ENCODE measurements at places on chromosomes 7 and 10.

DNA sequence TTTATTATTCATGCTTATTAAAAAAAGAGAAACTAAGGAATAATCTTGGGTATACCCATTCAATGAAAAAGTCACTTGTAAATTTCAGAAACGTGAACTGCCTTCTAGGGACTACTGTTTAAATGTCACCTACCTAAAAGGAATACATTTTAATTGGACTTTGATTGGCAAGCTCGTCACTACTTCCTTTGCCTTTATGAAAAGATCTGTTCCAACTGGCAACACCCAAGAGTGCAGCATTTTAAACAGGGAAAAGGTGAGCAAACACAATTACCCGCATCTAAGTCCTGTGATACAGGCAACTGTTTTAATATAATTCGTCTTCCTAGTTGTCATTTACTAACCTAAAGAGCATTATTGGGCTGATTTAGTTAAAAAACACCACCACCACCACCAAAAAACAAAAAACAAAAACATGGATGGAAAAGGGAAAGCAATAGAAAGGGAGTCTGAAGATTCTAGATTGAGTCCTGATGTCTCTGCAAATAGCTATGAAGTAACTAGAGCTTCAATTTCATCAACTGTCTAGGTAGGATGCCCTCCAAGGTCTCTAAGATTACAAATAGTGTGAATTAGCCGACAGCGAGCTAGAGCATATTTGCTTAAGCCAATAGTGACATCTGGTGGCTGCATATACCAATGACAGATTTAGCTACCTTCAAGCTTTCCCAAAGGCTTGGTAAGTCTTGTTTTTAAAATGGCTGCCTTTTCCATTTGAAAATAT is 33.8 kb upstream of the ICA1 start:
- peak; percentile 84 for DNase-seq

DNA sequence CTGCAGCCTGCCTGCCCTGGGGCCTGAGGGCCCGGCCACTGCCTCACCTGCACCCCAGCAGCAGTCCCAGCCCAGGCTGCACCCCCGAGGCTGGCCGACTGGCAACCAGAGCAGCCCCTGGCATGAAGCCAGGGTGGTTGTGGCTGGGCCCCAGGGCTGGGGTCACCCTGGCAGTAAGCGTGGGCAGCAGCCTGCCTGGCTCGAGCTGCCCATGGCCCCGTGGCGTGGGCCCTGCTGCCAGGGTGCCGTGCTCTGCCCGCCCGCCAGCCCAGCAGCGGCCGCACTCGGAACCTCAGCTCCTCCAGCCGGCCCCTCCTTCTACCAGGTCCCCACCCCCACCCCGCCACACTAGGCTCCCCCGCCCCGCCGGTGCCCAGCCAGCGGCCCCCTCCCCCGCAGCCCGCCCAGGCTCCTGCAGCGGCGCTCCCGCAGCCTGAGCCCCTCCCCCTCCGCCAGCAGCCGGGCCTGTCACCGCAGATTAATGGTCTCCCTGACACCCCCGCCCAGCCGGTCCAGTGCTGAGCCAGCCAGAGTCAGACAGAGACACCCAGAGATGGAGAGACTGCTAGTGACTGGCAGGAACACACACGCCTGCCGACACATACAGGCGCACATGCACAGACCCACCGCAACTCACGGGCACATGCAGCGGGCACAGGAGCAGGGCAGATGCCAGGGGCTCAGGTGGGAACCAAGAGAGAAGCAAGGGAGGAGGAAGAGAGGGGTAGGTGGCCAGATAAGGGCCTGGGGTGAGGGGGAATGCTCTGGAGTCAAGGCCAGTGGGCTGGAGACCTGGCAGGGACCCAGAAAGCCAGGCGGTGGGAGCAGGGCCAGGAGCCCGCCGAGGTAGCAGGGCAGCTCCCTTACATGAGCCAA is 22.4 kb downstream of the KCNH2 start:
- DNase-seq: no peak

GRCh38 chr7:50798126-50798525 is 15.4 kb upstream of the GRB10 start:
- peak; percentile 50 for DNase-seq

DNA sequence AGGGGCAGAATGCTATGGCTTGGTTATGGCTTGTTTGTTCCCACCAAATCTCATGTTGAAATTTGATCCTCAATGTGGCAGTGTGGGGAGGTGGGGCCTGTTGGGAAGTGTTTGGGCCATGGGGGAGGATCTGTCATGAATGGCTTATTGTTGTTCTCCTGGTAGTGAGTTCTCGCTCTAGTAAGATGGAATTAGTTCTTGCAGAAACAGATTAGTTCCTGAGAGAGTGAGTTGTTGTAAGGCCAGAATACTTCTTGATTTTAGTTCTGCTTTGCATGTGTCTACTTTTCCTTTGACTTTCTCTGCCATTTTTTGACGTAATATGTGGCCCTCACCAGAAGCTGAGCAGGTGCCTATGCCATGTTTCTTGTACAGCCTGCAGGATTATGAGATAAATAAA is 188.2 kb downstream of the KIF20B start:
- DNase-seq: no peak

GRCh38 chr7:92798517-92799249 is 37.7 kb downstream of the CDK6 start:
- no peak for DNase-seq

- peak; percentile 66 for DNase-seq
Measured at GRCh38 chr10:34978080-34978479, 112.1 kb downstream of the CUL2 start.

GRCh38 chr7:112338786-112339185 is 111.5 kb upstream of the IFRD1 start:
- no peak for DNase-seq

GRCh38 chr10:72329290-72330068 is 25.2 kb downstream of the DNAJB12 start:
- DNase-seq: no peak

GRCh38 chr7:73865738-73866445 is 4.9 kb downstream of the TMEM270 start:
- DNase-seq: peak; percentile 26

DNA sequence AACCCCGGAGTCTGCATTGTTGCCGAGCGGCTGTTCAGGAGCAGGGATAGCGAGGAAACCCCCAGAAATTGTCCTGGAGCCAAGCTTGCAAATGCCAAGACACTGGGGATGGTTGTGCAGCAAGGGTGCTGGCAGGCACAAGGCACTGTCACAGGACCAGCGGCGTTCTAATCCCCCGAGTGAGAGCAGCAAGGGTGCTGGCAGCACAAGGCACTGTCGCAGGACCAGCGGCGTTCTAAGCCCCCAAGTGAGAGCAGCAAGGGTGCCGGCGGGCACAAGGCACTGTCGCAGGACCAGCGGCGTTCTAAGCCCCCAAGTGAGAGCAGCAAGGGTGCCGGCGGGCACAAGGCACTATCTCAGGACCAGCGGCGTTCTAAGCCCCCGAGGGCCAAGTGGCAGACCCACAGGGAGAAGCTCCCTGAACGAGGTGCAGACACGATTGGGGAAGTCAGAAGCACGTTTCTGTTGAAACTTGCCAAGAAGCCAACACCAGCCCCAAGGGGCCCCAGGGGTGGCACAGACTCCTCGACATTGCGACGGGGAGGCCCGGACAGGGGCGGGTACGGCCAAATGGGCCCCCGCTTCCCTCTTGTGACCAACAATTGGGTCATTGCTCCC is 40.4 kb upstream of the INPP5A start:
- no peak for DNase-seq

DNA sequence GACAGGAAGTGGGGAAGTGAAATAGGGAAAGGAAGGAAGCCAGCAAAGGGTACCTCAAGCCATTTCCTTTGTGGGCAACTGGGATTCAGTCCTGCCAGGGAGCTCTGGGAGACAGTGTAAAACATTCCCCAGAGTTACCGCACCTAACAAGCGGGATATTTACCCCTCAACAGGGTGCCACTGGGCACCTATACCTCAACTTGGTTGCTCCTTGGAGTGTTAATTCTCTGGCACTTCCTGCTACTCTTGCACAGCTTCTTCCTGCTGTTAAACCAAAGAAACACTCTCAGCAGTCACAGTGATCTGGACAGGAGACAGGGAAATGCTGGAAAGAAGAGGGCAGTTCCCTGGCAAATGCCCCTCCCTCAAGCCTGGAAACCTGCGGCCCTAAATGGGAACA is 151.3 kb downstream of the REEP3 start:
- peak; percentile 6 for DNase-seq

DNA sequence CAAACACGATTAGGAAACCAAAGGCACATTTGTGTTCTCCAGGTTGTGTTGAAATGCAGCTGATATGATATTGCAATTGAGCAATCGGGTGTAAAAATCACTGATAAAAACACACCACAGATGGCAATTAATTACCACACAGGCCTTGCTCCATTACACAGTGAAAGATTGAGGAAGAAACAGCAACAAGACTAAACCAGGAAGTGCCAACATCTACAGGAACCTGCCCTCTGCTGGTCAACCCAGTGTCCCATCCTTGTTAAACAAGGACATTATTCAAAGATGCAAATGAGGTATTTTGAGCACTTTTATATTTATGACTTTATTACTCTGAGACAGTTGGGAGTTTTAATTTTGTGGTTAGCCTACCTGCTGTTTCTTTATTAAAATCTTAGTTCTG is 765.6 kb upstream of the GHITM start:
- peak; percentile 26 for DNase-seq

DNA sequence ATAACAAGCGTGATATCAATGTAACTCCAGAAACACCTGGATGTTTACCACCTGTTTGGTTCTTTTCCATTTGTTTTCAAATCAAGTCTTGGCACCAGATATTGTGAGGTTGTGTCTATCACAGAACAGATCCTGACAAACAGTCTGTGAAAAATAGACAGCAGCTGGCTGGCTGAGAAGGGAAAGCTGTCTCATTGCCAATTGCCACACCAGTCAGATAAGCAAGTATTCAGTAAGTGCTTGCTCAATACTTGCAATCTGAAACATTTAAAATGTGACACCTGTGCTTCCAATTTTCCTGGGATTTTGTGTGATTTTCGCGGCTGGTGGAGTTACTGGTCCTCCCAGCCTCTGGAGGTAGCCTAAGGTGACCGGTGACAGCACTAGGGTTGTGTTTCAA is 147.9 kb upstream of the MYO3A start:
- DNase-seq: no peak

- no peak for DNase-seq
Measured at GRCh38 chr7:110142939-110143526, 947.9 kb upstream of the LRRN3 start.

DNA sequence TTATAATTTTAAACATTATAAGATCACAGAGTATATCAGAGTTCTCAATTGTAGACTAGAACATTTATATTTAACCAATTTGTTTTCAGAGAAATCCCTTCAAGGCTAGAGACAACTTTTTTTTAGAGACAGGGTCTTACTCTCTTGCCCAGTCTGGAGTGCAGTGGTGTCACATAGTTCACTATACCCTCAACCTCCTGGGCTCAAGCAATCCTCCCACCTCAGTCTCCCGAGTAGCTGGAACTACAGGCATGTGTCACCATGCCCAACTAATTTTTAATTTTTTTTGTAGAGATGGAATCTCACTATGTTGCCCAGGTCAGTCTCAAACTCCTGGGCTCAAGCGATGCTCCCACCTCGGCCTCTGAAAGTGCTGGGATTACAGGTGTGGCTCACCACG is 15.3 kb downstream of the UCMA start:
- DNase-seq: no peak

GRCh38 chr10:130432271-130432670 is 296.1 kb downstream of the GLRX3 start:
- no peak for DNase-seq

GRCh38 chr10:8273749-8274148 is 219.3 kb downstream of the GATA3 start:
- peak; percentile 79 for DNase-seq

DNA sequence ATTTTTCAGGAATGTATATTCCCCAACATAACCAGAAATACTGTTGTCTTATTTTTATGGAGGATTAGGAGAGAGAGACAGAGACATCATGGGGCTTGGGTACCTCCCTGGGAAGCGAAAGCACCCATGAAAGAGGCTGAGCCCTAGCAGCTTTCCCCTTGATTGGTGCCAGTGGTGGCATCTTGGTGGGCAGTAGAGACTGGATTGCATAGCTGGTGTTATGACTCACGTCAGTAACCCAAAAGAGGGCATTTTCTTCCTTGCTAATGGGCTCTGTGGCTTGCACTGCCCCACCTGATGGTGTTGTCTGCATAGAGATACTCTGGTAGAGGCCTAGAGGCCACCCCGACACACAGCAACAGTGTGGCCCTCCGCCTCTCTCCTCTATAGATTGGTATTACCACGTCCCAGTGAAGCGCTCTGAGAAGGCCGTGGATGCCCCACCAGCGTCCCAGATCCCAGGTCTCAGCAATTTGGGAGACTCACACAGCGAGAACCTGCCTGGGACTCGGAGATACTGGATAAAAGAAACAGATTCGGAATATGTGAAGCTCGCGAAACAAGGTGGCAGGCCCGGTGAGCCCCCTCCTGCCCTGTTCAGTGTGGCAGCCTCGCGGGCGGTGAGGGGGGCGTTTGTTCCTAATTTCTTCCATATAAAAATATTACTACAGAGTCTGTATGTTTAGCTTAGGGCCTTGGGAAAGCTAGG is 5.8 kb downstream of the C7orf57 start:
- no peak for DNase-seq

DNA sequence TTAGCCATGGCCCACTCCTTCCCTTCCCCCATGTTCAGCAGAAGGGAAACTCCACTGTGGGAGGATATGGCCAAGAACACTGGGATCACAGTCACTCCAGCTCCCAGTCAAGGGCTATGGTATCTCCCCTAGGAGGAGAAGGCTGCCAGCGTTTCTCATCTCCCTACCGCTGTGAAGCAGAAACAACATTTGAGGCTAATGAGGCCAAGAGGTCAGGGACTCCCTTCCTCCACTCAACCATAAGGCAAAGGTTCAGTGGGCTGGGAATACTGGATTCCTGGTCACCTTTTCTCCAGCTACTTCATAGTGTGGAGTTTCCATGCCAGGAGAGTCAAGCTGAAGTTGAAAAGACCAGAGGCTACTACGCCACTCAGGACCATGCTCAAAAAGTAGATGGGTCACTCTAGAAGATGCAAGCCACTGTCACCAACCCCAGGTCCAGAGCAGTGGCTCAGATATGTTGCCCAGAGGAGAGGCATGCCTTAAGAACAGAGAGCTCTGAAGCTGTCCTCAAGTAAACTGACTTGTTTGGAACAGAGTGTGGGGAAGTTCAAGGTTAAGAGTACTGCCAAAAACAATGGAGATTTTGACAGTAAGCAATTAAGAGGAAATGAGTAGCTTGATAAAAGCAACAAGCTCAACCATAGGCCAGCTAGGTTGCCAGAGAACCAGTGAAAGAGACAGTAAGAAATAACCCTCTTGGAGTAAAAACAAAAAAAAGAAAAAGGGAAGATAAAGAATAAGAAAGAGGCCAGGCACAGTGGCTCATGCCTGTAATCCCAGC is 3.8 kb upstream of the TMEM140 start:
- no peak for DNase-seq

GRCh38 chr7:149620961-149621360 is 123.4 kb upstream of the ZNF746 start:
- DNase-seq: no peak

GRCh38 chr10:98090822-98091221 is 43.6 kb upstream of the R3HCC1L start:
- no peak for DNase-seq

- DNase-seq: peak; percentile 57
Measured at GRCh38 chr10:69730251-69731156, 71.2 kb upstream of the COL13A1 start.

DNA sequence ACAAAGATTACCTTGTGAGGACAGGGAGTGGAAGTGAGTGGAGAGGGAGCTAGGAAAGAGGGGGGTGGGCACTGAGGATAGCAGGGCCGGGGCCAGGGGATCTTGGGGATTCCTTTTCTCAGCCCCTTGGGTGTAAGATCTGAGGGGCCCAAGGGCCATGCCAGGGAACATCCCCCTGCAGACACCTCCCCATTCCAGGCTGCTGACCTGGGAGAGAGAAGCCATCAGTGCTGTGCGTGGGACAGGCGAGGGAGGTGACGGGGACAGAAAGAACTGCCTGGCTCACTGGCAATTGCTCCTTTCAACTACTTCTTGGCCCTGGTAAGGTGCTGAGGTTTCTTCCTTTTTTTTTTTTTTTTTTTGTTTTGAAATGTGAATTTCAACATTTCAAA is 12.0 kb upstream of the BTBD16 start:
- no peak for DNase-seq

All from bronchial epithelial cell (primary cell).